Hematopoietic multipotent progenitor cell (in vitro differentiated cells): ENCODE measurements at places on chromosomes 12 and 14.

- DNase-seq, result no peak
These were observed 24.9 kb upstream of the FZD10 start for GRCh38 chr12:130137040-130138018.

GRCh38 chr12:26833743-26834490 is 923 bp upstream of the ITPR2 start:
- peak; percentile 54 for DNase-seq

- DNase-seq, result no peak
These were observed 217.9 kb downstream of the AEBP2 start for GRCh38 chr12:19657118-19657731.

GRCh38 chr12:64696080-64696741 is 63.0 kb downstream of the GNS start:
- peak; percentile 25 for DNase-seq

DNA sequence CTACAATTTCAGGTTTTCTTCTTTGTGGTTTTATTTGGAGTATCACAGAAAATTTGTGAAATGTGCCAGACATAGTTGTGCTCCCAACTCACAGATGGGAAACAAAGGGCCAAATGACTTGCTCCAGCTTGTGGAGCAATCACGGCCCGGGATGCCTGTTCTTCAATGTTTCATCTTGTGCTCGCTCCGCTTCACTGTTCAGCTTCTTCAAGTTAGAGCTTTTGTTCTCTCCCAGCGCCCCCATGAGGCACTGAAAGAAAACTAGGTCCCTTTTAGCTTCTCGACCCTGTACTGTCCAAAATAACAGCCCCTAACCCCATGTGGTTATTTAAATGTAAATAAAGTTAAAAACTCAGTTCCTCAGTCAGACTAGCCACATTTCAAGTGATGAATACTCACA is 187.9 kb upstream of the STXBP6 start:
- peak; percentile 3 for DNase-seq

GRCh38 chr12:45685680-45686079 is 43.8 kb upstream of the ARID2 start:
- no peak for DNase-seq

- no peak for DNase-seq
These were observed 167.4 kb downstream of the SNAPC1 start for GRCh38 chr14:61929651-61930050.

DNA sequence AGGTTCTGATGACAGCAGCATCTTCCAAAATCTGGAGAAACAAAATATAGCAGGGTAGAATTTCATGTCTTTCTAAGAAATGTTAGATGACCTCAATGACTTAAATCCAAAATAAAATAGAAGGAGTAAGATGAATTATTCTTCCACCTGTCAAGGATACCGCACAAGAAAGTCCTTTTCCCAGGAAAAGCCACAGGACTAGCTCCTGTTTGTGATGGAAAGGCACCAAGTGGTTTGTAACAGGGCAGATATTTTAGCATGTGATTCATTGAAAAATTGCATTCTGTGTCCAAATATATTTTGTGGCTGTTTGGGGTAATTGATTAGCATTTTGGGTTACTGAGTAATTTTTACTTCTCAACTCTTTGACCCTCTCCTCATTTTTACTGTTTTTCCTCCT is 2.7 kb downstream of the CD163L1 start:
- DNase-seq, result no peak

DNA sequence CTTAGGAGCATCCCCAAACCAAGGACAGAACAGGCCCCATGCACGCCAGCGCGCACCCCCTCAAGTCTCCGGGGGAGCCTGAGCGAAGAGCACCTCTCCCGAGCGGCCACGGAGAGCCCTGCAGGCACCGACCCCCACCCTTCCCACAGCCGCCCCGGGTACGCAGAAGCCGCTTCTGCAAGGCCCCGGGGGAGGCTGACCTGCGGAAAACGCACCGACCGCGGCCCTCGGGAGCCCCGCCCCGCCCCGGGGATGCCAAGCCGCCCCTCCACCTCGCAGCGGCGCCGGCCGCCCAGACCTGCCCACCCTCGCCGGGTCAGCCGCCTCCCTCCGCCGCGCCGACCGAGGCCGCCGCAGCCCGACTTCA is 385 bp downstream of the CAPRIN2 start:
- DNase-seq, result peak; percentile 9

GRCh38 chr14:26702721-26703230 is 104.9 kb upstream of the NOVA1 start:
- DNase-seq, result no peak

DNA sequence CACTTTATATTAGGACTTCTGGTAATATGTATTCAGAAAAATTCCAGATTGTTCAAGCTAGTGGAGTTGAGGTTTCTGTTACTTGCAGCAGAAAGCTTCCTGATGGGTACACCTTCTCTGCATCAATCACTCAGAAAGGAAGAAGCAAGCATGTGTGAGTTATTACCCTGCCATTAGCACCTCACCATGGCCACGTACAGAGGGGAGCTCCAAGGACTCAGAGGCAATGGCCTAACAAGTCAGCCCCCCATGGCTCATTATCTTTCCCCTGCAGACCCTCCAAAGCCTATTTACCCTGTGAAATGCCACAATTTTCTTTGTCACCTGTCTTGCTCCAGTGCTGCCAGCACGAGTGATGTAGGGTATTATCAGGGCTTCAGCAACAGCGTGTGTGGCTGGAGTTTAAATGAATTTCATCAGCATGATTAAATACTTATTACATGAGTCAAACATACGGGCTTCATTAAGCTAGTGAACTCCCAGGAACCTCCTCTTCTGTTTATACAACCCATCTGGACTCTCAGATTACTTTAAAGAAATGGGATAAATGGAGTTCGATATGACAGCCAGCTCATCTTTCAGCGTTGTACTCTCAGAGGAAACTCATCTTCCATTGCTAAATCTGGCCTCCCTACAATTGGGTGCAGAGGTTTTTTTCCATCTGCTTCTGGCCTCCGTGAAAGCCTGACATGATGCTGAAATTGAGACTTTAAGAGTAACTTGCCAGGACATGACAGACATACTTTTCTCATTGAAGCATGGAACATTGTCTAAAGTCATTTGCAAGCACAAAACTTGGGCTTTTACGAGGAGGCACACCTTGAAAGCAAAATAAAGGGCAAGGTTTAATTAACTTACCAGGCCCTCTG is 135.9 kb downstream of the TMEM30B start:
- DNase-seq, result no peak

DNA sequence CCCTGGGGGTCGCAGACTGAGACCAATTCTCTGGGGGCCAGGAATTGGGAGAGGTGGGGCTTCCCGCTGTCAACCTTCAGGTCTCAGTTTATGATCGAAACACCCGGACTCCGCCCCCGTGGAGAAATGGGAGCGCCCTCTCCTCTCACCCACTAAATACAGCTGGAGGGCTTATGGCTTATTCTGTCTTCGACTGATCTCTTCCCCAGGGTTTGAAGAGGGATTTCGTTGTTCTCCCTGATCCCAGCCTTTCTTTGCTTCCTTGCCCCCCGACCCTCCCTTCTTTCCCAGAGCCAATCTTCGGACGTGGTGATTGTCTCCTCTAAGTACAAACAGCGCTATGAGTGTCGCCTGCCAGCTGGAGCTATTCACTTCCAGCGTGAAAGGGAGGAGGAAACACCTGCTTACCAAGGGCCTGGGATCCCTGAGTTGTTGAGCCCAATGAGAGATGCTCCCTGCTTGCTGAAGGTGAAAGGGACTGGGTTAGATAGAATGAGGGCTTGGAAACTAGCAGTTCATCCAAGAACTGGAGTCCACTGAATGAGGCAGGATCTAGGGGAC is 607 bp downstream of the OS9 start:
- DNase-seq, result peak; percentile 5

DNA sequence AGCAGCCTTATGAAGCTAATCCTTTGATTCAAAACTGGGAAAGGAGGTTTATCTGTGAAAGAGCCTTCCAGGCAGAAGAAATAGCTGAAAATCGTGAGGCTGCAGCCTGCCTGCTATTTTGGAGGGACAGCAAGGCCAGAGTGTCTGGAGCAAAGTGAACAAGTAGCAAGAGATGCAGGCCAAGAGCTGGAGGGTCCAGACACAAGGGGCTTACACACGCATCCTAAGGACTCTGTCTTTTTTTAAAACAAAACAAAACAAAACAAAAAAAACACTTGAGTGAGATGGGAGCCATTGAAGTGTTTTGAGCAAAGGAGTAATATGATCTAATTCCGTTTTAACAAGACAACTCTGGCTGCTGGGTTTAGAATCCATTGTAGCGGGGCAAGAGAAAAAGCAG is 76.4 kb upstream of the BCAT1 start:
- no peak for DNase-seq
